ENCODE measurements at places on chromosomes 6 and 20. TPM values are rescaled to one million over a fixed set of nuclear protein-coding genes. Genes with fewer than 3 reads are reported as not detected.

GRCh38 chr6:33691456-33692077 lies 19.9 kb downstream of the UQCC2 start:
- no peak for DNase-seq
- H3K27ac ChIP-seq = no peak overlapping the region
- peaks cover under 1% of the 10 kb centered on the region for H3K27me3 ChIP-seq
- no peak overlapping the region for H3K4me3 ChIP-seq

- no peak for DNase-seq
- no peaks in the 10 kb centered on the region for H3K36me3 ChIP-seq
- no peak overlapping the region for H3K4me3 ChIP-seq
- no peak overlapping the region for H3K27ac ChIP-seq
- H3K4me1 ChIP-seq = no peaks in the 10 kb centered on the region
Measured at GRCh38 chr6:56263596-56264315, 16.4 kb upstream of the COL21A1 start.

The RAET1L gene
- total RNA-seq = not detected

DNA sequence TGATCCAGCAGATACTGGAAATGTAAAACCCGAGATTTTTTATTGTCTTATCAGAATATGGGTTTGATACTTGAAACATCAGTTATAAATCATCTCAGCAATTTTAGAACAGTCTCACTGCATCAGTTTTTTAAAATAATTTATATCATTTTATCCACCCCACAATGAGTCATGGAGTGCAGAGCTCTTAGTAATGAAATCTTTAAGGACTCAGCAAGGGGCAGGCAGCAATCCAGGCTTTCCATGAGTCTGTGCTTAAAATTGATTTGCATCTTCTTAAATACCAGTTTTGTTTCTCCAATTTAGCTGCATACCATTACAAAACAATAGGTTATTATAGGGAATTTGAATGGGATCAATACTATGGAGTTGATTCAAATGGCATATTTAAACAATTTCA lies 832.3 kb downstream of the C6orf118 start:
- no peak for DNase-seq
- no peak overlapping the region for H3K4me3 ChIP-seq
- no peak overlapping the region for H3K27ac ChIP-seq
- H3K36me3 ChIP-seq = peaks cover 8% of the 10 kb centered on the region
- H3K27me3 ChIP-seq = no peaks in the 10 kb centered on the region

- H3K4me3 ChIP-seq = no peak overlapping the region
- DNase-seq = no peak
- H3K27ac ChIP-seq = peak overlapping the region; percentile 48
- H3K27me3 ChIP-seq = no peaks in the 10 kb centered on the region
- H3K4me1 ChIP-seq = peaks cover 23% of the 10 kb centered on the region
Measured at GRCh38 chr6:23027281-23027680, 457.9 kb downstream of the HDGFL1 start.

- DNase-seq = no peak
- H3K27ac ChIP-seq = no peak overlapping the region
- H3K27me3 ChIP-seq = no peaks in the 10 kb centered on the region
- no peaks in the 10 kb centered on the region for H3K36me3 ChIP-seq
Measured at GRCh38 chr6:47344022-47344421, 34.3 kb upstream of the TNFRSF21 start.

DNA sequence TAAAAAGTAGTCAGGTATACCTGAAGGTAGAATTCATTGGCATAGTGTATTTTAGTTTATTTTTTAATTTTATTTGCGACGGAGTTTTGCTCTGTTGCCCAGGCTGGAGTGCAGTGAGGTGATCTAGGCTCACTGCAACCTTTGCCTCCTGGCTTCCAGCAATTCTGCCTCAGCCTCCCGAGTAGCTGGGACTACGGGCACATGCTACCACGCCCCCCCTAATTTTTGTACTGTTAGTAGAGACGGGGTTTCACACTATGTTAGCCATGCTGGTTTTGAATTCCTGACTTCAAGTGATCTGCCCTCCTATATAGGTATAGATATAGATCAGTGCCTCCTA lies 102.8 kb upstream of the PRSS16 start:
- peaks cover 5% of the 10 kb centered on the region for H3K27me3 ChIP-seq
- peaks cover 33% of the 10 kb centered on the region for H3K4me1 ChIP-seq
- no peak overlapping the region for H3K27ac ChIP-seq
- no peak for DNase-seq
- H3K4me3 ChIP-seq = no peak overlapping the region
- no peaks in the 10 kb centered on the region for H3K36me3 ChIP-seq

- no peak overlapping the region for H3K27ac ChIP-seq
- H3K36me3 ChIP-seq = no peaks in the 10 kb centered on the region
Measured at GRCh38 chr6:153662982-153663381, 376.1 kb upstream of the OPRM1 start.

- H3K27me3 ChIP-seq = no peaks in the 10 kb centered on the region
- H3K4me3 ChIP-seq = peak overlapping the region; percentile 89
- H3K27ac ChIP-seq = no peak overlapping the region
- no peak for DNase-seq
Measured at GRCh38 chr20:3797592-3798372, 1.7 kb downstream of the CDC25B start.

The RAD21L1 gene
- not detected for total RNA-seq

DNA sequence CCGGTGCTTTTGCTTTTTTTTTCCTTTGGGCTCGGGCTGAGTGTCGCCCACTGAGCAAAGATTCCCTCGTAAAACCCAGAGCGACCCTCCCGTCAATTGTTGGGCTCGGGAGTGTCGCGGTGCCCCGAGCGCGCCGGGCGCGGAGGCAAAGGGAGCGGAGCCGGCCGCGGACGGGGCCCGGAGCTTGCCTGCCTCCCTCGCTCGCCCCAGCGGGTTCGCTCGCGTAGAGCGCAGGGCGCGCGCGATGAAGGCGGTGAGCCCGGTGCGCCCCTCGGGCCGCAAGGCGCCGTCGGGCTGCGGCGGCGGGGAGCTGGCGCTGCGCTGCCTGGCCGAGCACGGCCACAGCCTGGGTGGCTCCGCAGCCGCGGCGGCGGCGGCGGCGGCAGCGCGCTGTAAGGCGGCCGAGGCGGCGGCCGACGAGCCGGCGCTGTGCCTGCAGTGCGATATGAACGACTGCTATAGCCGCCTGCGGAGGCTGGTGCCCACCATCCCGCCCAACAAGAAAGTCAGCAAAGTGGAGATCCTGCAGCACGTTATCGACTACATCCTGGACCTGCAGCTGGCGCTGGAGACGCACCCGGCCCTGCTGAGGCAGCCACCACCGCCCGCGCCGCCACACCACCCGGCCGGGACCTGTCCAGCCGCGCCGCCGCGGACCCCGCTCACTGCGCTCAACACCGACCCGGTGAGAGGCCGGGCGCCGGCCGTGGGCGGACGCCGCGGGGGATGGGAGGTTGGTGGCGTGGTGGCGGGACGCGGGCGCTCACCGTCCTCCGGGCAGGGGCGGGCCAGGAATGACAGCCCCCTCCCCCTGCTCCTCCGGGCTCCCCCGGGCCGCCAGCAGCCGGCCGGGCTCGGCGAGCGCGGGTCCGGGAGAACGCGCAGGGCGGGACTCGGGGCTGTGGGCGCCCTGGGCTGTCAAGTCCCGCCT lies 606 bp downstream of the ID4 start:
- H3K4me3 ChIP-seq = peak overlapping the region; percentile 98
- peak; percentile 36 for DNase-seq
- peaks cover 14% of the 10 kb centered on the region for H3K36me3 ChIP-seq
- H3K4me1 ChIP-seq = peaks cover 52% of the 10 kb centered on the region
- peak overlapping the region; percentile 64 for H3K27ac ChIP-seq

DNA sequence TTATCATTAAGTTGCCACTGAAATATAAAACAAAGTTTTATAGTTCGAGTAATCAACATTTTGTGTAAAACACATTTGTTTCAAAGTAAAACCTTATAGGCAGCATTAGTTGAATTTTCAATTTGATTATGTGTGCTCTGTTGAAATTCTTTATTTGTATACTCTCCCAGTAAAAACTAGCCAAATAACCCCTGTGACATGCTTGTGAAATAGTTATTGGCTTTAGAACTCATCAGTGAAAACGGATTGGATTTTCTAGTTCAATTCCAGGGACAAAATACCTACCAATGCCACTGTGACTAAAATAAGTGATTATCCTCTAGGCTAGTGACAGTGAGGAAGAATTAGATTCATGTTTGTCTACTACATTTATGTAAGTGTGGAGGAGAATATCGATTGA lies 212.9 kb downstream of the TMEM200A start:
- DNase-seq = no peak
- no peak overlapping the region for H3K4me3 ChIP-seq
- H3K4me1 ChIP-seq = no peaks in the 10 kb centered on the region
- H3K27ac ChIP-seq = no peak overlapping the region

DNA sequence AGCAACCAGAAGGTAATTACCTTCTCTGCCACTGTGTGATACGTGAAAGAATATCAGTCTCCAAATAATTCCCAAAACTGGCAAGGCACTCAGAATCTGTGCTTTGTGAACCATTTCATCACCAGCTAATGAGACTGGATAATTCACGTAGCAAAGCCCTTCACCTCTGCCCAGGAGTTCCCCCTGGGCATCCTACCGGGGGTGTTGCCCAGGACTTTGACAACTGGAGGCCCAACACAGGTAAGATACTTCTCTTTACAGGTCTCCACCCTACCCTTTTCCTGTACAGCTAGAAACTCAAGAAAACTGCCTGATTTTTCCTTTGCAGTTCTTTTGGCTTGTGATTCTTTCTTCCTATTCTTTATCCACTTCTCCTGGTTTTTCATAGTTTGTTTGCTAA lies 2.7 kb upstream of the CD24 start:
- peaks cover 37% of the 10 kb centered on the region for H3K27me3 ChIP-seq
- peaks cover 3% of the 10 kb centered on the region for H3K36me3 ChIP-seq
- H3K4me1 ChIP-seq = peaks cover 22% of the 10 kb centered on the region
- DNase-seq = no peak
- peak overlapping the region; percentile 88 for H3K4me3 ChIP-seq

The SMOC2 gene
- 0.14 TPM for total RNA-seq

The ULBP1 gene
- total RNA-seq = 2.3 TPM

- no peak for DNase-seq
- H3K36me3 ChIP-seq = no peaks in the 10 kb centered on the region
- peaks cover 3% of the 10 kb centered on the region for H3K27me3 ChIP-seq
- H3K27ac ChIP-seq = no peak overlapping the region
- no peaks in the 10 kb centered on the region for H3K4me1 ChIP-seq
- no peak overlapping the region for H3K4me3 ChIP-seq
Measured at GRCh38 chr6:12801141-12801540, 84.6 kb downstream of the PHACTR1 start.

The KIAA1755 gene
- total RNA-seq = 9.5 TPM

DNA sequence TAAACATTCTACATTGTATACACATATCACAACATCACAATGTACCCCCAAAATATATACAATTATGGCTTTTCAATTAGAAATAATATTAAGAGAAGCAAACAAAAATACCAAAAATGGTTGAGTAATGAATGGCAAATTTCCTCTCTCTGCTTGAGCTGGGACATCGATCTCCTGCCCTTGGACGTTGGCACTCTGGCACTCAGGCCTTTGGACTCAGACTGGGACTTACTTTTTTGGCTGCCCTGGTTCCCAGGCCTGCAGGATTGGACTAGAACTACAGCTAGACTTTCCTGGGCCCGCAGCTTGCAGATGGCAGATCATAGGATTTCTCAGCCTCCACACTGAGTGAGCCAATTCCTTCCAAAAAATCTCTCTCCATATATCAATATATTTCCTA lies 52.9 kb upstream of the KCNK16 start:
- H3K27me3 ChIP-seq = no peaks in the 10 kb centered on the region
- DNase-seq = no peak
- H3K4me1 ChIP-seq = peaks cover 10% of the 10 kb centered on the region
- H3K4me3 ChIP-seq = no peak overlapping the region
- no peaks in the 10 kb centered on the region for H3K36me3 ChIP-seq
- H3K27ac ChIP-seq = no peak overlapping the region

The FAM229B gene
- 30.3 TPM for total RNA-seq

DNA sequence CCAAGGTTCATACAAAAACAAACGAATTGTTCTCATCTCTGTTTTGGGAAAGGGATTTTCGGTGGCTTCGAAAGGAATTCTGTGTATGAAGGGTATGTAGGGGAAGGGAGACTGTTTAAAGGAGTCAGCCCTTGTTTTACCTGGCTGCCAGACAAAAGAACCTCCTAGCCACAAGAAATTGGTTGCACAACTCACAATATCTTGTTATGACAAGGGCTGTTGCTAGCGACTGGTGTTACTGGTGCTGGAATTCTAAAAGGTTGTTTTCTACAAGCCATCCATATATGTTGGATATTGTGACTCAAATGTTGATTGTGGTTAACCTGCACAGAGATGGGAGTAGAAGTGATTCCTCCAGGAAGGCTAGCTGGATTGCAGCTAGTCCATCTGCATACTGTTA lies 34.6 kb upstream of the CITED2 start:
- H3K36me3 ChIP-seq = no peaks in the 10 kb centered on the region
- no peak overlapping the region for H3K27ac ChIP-seq
- H3K27me3 ChIP-seq = no peaks in the 10 kb centered on the region
- H3K4me1 ChIP-seq = peaks cover 30% of the 10 kb centered on the region
- no peak for DNase-seq

The MAP1LC3A gene
- total RNA-seq = 17.5 TPM

The CGA gene
- not detected for total RNA-seq

All from neural crest cell (in vitro differentiated cells).